ENCODE measurements at places on chromosomes 4 and X.

DNA sequence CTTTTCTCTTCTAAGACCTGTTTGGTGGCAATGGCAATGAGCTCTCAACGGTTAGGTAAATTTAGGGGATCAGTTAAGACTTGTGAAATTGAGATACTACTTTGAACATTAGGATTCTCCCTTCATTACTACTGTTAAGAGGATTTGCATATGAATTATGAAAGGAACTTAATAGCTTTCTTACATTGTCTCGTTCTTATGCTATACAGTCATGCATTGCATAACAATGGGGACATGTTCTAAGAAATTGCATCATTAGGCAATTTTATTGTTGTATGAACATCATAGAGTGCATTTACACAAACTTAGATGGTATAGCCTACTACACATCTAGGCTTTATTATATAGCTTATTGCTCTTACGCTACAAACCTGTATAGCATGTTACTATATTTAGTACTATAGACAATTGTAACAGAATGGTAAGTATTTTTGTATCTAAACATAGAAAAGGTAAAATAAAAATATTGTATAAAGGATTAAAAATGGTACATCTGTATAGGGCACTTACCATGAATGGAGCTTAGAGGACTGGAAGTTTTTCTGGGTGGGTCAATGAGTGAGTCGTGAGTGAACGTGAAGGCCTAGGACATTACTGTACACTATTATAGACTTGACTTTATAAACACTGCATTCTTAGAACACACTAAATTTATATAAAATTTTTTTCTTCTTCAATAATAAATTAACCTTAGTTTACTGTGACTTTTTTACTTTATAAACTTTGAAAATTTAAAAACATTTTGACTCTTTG is 62.5 kb downstream of the PAQR3 start:
- DNase-seq, result no peak

DNA sequence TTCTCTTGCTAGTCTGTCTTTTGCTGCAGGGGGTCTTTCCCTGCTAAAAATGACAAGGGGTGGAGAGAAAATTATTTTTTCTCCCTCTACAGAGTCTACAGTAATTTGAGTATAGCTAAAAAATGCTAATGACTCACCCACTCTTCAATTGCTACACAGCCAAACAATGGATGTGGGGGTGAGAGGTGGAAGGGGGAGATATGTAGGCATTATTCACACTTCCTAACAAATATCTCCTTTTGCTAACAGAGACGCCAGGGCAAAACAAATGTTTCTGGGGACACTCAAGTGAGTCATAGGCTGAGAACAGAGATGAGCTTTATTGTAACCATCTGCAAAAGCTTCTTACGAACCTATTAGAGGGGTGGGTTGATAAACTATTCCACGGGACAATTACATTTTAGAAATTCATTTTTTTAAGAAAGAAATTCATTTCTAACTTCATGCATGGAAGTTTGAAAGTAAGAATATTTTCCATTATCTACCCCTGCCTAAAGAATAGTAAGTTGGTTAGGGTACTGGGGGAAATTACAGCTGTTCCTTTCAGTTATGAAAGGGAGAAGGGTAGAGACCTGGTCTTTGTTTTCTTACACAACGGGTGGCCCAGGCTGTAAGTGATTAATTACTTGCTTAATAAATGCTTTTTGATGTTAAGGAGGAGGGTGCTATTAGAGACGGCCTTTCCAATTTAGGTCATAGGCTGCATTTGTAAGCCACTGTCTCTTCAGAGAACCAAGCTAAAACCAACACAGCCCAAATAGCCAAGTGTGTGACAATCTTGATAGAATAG is 12.8 kb downstream of the SCD5 start:
- no peak for DNase-seq

DNA sequence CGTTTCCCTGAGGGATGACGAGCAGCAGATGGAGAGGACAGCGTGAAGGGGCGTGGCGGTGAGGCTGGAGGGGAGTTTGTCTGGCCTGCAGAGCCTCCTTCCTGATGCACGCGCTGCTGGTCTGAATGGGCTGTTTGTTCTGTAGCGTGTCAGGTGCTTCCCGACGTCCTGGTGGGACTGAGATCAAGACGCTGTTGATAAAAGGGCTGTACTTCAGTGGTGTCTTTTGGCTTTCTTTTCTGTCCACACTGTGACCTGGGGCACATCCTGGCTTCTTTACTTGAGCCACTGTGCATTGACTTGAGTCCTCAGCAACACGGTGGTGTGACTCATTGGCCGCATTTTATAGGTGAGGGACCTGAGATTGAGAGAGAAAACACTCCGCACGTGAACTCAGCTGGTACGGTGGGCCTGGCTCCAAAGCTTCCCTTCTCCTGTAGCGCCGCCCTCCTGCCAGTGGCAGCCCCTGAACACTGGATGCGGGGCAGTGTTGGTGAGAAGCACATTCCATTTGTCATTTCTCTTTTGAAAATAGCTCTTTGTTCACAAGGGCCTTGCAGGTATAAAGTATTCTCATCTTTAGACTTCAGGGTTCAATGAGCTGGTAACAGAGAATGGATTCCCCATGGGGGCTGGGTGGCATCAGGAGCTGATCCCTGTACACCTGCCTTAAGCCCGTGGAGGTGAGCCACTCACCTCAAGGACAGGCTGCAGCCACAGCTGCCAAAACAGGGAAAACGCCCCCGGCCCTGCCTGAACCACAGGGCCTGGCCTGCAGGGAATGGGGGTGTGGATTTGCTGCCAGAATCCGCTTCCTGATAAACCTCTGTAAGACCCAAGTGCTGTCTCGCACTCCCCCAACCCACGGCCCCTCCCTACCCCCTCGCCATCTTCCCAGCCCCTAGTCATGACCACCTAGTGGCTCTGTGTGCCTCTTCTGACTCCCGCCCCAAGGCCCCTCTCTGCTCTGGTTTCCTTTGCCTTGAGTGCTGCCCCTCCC is 29.2 kb downstream of the NSG1 start:
- DNase-seq, result no peak

DNA sequence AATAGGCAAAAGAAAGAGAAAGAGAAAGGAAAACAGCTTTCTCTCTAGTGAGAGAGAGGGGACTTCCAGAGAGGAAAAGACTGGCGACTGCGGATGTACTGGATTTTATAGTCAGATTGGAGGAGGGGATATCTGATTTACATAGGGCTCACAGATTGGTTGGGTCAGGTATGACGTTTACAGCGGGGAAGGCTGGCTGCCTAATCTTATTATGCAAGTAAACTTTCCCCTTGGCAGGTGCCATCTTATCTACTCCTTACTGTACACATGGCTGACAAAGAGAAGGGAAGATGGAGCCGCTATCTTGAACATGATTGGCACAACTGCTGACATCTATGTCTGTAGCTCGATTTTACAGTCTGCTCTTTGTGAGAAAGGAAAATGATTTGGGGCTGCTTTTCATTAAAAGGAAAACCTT is 25.4 kb downstream of the RBPJ start:
- DNase-seq, result no peak

DNA sequence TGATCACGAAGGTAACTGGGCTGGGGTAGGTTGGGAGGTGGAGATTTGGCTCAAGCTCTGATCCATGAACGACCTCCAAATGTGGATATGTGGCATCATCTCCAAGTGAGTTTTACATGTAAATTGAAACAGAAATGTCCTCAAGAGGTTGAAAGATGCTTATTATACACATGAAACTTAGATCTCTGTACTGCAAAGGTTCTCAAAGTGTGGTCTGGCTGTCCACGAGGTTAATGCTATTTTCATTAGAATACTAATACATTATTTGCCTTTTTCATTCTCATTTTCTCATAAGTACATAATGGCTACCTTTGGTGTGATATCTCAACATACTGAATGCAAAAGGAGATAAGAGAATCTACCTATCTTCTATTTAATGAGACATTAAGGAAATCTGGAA is 198.2 kb downstream of the RASL11B start:
- no peak for DNase-seq

DNA sequence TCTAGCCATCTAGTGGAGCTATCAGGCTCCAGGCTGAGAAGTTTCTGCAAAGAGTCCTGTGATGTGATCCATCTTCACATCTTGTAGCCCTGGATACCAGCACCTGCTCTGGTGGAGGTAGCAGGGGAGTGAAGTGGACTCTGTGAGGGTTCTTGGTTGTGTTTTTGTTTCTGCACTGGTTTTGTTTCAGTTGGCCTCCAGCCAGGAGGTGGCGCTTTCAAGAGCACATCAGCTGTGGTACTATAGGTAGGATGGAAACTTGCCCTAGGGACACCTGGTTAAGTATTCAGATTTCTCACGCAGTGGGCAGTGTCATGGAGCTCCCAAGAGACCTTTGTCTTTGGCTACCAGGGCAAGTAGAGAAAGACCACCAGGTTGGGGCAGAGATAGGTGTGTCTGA is 257.5 kb upstream of the SLC7A11 start:
- no peak for DNase-seq

DNA sequence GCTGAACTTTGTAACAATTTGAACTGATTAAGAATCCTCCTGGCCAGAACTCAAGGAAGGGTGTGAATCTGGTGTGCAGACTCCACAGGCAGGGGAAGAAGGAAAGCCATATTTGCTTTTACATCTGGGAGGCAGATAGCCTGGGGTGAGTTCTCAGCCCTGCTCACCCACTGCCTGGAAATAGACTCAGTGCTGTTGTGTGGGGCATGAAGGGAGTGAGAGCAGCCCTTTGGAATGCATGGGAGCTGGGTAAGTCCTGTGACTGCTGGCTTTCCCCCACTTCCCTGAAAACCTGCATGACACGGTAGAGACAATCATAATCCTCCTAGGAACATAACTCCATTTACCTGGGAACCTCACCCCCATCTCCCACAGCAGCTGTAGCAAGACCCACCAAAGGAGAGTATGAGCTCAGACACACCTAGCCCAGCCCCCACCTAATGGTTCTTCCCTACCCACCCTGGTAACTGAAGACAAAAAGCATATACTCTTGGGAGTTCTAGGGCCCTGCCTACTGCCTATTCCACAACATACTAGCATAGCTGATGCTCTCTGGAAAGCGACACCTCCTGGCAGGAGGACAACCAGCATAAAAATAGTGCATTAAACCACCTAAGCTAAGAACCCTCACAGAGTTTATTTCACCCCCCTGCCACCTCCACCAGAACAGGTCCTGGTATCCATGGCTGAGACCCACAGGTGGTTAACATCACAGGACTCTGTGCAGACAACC is 59.3 kb upstream of the UBQLN2 start:
- no peak for DNase-seq

DNA sequence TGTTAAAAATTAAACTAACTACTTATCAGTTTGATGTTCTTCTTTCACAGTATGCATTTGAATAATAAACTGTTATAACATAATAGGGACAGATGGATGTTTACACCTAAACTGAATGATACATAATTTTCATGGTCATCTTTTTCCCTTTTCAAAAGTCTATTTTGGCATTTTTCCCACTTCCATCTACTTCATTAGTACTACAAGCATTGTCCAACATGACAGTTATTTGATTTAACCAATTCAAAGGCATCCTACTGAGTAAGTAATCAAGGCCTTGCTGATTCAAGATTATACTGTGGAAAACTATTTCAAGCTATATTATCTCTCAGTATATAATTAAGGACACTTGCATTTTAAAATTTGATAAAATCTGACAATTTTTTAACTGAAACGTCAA is 212.9 kb downstream of the FAT4 start:
- DNase-seq, result no peak

DNA sequence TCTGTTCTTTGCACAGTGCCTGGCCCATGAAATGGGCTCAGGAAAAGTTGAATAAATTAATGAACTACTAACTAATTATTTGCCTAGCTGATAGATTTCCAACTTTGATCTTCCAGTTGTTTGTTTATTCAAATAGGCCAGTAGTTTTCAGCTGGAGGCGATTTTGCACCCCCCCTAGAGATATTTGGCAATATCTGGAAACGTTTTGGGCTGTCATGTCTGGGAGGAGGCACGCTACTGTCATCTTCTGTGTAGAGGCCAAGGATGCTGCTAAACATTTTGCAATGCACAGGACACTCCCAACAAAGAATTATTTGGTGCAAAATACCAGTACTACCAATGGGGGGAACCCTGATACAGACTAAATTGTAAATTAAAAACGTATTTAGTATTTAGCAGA is 81.9 kb downstream of the VCX2 start:
- DNase-seq, result peak; percentile 10

- no peak for DNase-seq
These were observed 1.0 kb downstream of the CHRDL1 start for GRCh38 chrX:110794601-110795000.

- DNase-seq, result peak; percentile 57
These were observed 132.2 kb downstream of the AFAP1 start for GRCh38 chr4:7807351-7807921.

DNA sequence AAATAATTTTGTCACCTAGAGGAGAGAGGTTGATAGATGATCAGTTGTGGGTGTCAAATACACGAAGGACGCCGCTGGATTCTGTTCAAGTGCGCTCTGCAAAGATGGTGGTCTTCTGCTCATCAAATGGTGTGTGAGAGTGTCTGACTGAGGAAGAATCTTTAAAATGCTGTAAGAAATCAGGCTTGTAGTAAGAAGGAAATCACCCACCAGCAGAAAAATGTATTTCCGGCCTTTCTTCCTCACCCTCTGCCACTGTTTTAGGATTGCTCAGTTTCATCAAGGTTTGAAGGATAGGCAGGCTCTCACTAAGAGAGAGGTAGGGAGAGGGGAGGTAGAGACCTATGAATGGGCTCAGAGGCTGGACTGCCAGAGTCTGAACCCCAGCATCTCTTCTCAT is 28.7 kb downstream of the RHOH start:
- DNase-seq, result no peak

- DNase-seq, result peak; percentile 18
These were observed 37.6 kb downstream of the PF4 start for GRCh38 chr4:73944061-73944875.
